Glutamatergic neuron (in vitro differentiated cells): ENCODE measurements at places on chromosomes 4 and X.

- peaks cover 4% of the 10 kb centered on the region for H3K27me3 ChIP-seq
- peaks cover 7% of the 10 kb centered on the region for H3K36me3 ChIP-seq
- H3K4me3 ChIP-seq, result no peak overlapping the region
Measured at GRCh38 chr4:183329954-183330742, 7.9 kb upstream of the CLDN24 start.

- H3K36me3 ChIP-seq, result no peaks in the 10 kb centered on the region
- no peak for DNase-seq
- no peak within 1 kb of the TSS for H3K27ac ChIP-seq
- peaks cover 3% of the 10 kb centered on the region for H3K27me3 ChIP-seq
- no peak within 1 kb of the TSS for H3K4me3 ChIP-seq
- no peaks in the 10 kb centered on the region for H3K4me1 ChIP-seq
Measured at GRCh38 chr4:105551965-105552746, at the start of gene ARHGEF38. Gene ARHGEF38, plus strand, starts transcription at chr4:105552620. Its CDS starts 146 bp downstream, at chr4:105552766.

DNA sequence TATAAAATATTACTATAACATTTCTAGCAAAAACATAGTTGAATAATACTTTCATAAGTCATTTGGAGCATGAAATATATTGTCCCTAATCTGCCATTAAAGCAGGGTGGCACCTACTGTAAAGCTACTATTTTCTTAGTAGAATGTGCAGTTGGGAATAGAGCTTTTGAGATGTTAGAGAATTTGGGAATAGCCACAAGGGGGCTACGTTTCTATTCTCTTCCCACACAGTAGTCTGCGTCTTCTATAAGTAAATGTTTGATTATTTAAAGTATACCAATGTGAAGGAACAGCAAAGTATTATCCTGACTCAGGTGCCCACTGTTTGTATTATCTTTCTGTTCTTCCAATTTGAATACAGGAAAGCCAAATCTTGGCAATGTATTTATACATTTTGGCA is 323.2 kb upstream of the GIMD1 start:
- H3K4me1 ChIP-seq, result peaks cover 1% of the 10 kb centered on the region
- no peaks in the 10 kb centered on the region for H3K27me3 ChIP-seq
- no peaks in the 10 kb centered on the region for H3K36me3 ChIP-seq
- H3K27ac ChIP-seq, result no peak overlapping the region
- H3K4me3 ChIP-seq, result no peak overlapping the region
- DNase-seq, result no peak

GRCh38 chrX:16472345-16472744 is 177.6 kb upstream of the S100G start:
- no peak overlapping the region for H3K4me3 ChIP-seq
- H3K27ac ChIP-seq, result no peak overlapping the region
- DNase-seq, result no peak
- H3K27me3 ChIP-seq, result peaks cover 1% of the 10 kb centered on the region
- H3K36me3 ChIP-seq, result no peaks in the 10 kb centered on the region

DNA sequence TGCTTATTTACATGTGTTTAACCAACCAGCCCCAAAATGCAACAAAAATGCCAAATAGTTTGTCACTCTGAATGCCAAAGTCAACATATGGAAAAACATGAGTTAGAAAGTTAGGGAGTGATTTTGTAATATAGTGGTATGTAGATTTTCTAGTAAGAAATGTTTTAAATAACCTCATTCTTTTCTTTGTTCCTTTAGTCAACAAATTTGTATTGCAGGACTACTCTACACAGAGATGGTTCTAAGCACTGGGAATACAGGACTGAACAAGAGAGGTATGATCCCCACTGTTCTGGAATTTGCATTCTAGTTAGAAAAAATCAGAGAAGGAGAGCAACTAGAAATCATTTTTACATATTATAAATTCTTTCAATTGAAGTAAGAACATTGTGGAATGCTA is 218.8 kb upstream of the ANXA10 start:
- H3K4me1 ChIP-seq, result no peaks in the 10 kb centered on the region
- H3K4me3 ChIP-seq, result no peak overlapping the region
- no peaks in the 10 kb centered on the region for H3K36me3 ChIP-seq
- H3K27ac ChIP-seq, result no peak overlapping the region

GRCh38 chr4:134382478-134383227 is 181.1 kb upstream of the PABPC4L start:
- no peaks in the 10 kb centered on the region for H3K27me3 ChIP-seq
- no peak overlapping the region for H3K27ac ChIP-seq
- H3K4me1 ChIP-seq, result no peaks in the 10 kb centered on the region
- no peaks in the 10 kb centered on the region for H3K36me3 ChIP-seq

DNA sequence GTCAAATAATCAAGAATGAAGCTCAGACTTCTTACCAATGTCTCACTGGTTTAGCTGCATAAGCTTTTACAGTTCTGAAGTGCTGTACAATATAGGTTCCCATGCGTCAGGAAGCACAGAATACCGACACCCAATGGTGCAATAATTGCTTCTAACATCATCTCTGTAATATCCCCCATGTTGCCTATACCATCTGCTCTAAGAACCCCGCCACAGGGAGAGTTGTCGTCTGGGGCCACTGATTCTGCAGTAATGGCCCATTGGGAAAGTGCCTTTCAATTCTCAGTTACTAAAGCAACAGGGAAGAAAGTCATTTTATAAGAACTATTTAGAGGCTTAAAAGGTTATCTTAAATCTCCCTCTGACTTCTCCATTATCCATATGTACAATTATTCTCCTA is 94.9 kb downstream of the GLRA3 start:
- no peaks in the 10 kb centered on the region for H3K36me3 ChIP-seq
- no peak overlapping the region for H3K4me3 ChIP-seq
- no peaks in the 10 kb centered on the region for H3K27me3 ChIP-seq
- no peak overlapping the region for H3K27ac ChIP-seq

GRCh38 chr4:75655562-75655961 is 17.6 kb downstream of the G3BP2 start:
- H3K4me1 ChIP-seq, result no peaks in the 10 kb centered on the region
- H3K36me3 ChIP-seq, result no peaks in the 10 kb centered on the region
- H3K27me3 ChIP-seq, result no peaks in the 10 kb centered on the region
- no peak overlapping the region for H3K27ac ChIP-seq

GRCh38 chrX:44542567-44543325 is at the start of gene FUNDC1:
Gene FUNDC1, minus strand, starts transcription at chrX:44542859. Its CDS starts 27 bp downstream, at chrX:44542832.
- peak within 1 kb of the TSS; percentile 95 for H3K4me3 ChIP-seq
- peak within 1 kb of the TSS; percentile 95 for H3K27ac ChIP-seq
- H3K4me1 ChIP-seq, result peaks cover 9% of the 10 kb centered on the region
- H3K36me3 ChIP-seq, result no peaks in the 10 kb centered on the region

DNA sequence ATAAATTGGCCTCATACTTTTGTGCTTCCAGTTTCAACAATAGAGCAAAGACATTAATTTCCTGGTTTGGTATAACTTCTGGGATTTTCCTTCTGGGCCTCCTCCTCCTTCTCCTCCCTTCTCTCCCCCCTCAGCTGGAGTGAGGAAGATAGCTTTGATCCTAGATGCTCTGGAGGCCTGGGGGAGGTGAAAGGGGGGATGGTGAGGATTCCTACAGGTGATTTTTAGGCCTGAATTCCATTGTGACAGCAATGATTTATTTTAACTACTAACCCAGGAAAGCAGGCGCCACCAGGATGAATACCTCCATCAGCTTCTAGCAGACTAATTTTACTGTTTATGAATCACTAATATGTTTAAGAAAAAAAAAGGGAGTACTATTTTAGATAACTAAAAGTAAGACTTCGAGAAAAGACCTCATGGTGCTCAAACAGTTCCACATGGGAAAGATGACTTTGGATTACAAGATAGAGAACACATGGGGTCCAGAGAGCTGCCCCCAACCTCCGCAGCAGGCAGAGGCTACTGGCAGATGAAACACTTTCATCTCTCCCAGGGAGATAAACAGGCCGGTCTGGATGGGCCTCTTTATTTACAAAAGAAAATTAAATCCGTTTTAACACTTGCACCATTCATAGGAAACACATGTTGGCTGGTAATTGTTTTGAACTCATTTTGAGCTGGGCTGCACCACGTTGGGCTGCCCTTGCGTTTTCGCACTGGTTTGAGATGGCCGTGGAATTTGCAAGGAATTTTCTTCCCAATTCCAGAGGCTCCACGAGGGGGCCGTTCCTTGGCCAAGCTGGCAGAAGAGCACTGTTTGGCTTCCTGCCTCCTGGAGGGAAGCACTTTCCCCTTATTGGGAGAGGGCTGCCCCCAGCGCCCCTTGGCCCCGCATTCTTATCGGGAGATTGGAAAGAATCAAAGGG is 125.1 kb upstream of the STX18 start:
- no peaks in the 10 kb centered on the region for H3K4me1 ChIP-seq
- H3K36me3 ChIP-seq, result no peaks in the 10 kb centered on the region
- H3K27me3 ChIP-seq, result peaks cover 7% of the 10 kb centered on the region
- H3K4me3 ChIP-seq, result no peak overlapping the region

GRCh38 chr4:2078584-2078983 is 19.5 kb downstream of the NAT8L start:
- H3K27me3 ChIP-seq, result peaks cover 7% of the 10 kb centered on the region
- H3K36me3 ChIP-seq, result no peaks in the 10 kb centered on the region
- H3K4me3 ChIP-seq, result no peak overlapping the region
- H3K4me1 ChIP-seq, result no peaks in the 10 kb centered on the region
- H3K27ac ChIP-seq, result no peak overlapping the region
- DNase-seq, result no peak

- peaks cover 2% of the 10 kb centered on the region for H3K27me3 ChIP-seq
- no peak overlapping the region for H3K4me3 ChIP-seq
- peak; percentile 60 for DNase-seq
Measured at GRCh38 chrX:109890910-109891502, 111.9 kb upstream of the TMEM164 start.

DNA sequence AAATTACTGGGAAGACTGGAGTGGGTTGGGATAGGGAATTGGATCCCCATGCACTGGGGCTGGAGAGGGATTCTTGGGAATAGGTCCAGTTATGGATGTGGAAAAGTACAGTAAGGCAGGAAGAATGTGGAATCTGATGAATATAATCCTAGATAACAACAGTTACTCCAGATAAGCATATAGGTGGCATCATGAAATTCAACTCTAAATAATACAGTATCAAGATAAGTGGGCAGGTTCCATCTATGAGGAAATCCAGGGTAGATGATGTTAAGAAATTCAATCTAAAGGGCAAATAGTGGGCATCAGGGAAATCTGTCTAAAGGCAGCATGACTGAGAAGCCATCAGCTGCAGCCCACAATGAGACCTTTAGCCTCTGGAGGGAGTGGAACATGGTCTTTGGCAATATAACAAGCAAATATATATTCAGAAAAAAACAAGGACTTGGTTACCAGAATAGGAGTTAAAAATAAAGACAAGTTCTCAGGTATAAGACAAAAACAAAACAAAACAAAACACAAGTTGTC is 1.2 kb downstream of the DTHD1 start:
- no peak overlapping the region for H3K27ac ChIP-seq
- no peak for DNase-seq
- no peaks in the 10 kb centered on the region for H3K27me3 ChIP-seq
- no peaks in the 10 kb centered on the region for H3K36me3 ChIP-seq
- H3K4me1 ChIP-seq, result peaks cover 3% of the 10 kb centered on the region

GRCh38 chr4:123966990-123967769 is 570.6 kb downstream of the SPRY1 start:
- H3K4me1 ChIP-seq, result peaks cover 7% of the 10 kb centered on the region
- DNase-seq, result no peak
- no peak overlapping the region for H3K27ac ChIP-seq
- no peak overlapping the region for H3K4me3 ChIP-seq
- no peaks in the 10 kb centered on the region for H3K36me3 ChIP-seq

- DNase-seq, result no peak
- H3K36me3 ChIP-seq, result no peaks in the 10 kb centered on the region
- H3K27me3 ChIP-seq, result no peaks in the 10 kb centered on the region
- no peak overlapping the region for H3K4me3 ChIP-seq
Measured at GRCh38 chrX:15194146-15194545, 75.7 kb downstream of the ASB9 start.

- H3K27me3 ChIP-seq, result peaks cover 5% of the 10 kb centered on the region
- peak overlapping the region; percentile 99 for H3K27ac ChIP-seq
- no peak overlapping the region for H3K4me3 ChIP-seq
- H3K4me1 ChIP-seq, result peaks cover 14% of the 10 kb centered on the region
- H3K36me3 ChIP-seq, result no peaks in the 10 kb centered on the region
Measured at GRCh38 chrX:18668071-18668835, 3.7 kb downstream of the RS1 start.

DNA sequence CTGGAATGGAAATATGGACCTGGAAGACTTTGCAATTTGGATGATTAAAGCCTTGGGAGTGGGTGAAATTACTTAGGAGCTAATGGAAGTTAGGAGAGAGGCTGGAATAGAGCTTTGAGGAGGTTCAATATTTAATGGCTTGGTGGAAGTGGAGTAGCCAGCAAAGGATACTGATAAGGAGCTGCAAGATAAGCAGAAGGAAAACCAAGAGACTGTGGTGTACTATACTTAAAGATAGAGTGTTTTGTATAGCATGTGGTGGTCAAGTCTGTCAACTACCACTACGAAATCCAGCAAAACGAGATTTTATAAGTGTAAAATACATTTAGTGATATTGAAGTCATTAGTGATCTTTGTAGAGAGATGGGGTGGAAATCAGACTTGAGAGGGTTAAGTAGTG is 54.0 kb upstream of the TMLHE start:
- no peak overlapping the region for H3K4me3 ChIP-seq
- H3K36me3 ChIP-seq, result no peaks in the 10 kb centered on the region
- DNase-seq, result no peak
- no peaks in the 10 kb centered on the region for H3K27me3 ChIP-seq

DNA sequence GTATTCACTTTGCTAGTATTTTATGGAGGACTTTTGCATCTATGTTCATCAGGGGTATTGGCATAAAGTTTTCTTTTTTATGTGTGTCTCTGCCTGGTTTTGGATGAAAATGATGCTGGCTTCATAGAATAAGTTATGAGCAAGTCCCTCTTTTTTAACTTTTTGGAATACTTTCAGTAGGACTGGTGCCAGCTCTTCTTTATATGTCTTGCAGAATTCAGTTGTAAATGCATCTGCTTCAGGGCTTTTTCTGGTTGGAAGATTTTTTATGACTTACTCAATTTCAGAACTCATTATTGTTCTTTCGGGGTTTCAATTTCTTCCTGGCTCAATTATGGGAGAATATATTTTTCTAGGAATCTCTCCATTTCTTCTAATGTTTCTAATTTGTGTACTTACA is 9.1 kb upstream of the CSN2 start:
- H3K4me3 ChIP-seq, result no peak overlapping the region
- H3K27me3 ChIP-seq, result no peaks in the 10 kb centered on the region
- H3K4me1 ChIP-seq, result no peaks in the 10 kb centered on the region
- H3K27ac ChIP-seq, result no peak overlapping the region
- DNase-seq, result no peak

DNA sequence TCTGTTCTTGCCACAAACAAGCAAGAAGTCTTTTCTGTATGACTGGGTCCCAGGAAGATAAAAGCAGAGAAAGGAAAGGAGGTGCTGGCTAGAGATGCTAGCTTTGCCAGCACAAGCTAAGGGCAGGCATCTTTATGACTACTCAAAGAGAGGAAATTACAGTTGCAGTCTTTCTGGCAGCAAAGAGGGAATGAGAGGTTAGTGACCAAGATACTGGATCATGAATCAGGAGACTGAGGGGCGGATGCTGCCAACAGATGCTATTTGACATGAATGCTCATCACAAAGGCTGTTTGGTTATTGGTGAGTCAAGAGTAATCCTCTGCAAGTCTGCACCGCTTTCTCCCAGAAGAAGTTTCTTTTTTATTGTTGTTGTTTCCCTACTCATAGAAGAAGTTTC is 5.5 kb upstream of the XIAP start:
- no peaks in the 10 kb centered on the region for H3K36me3 ChIP-seq
- peaks cover 2% of the 10 kb centered on the region for H3K27me3 ChIP-seq
- H3K4me1 ChIP-seq, result peaks cover 2% of the 10 kb centered on the region
- no peak for DNase-seq
- no peak overlapping the region for H3K27ac ChIP-seq
- no peak overlapping the region for H3K4me3 ChIP-seq
